ENCODE measurements at places on chromosomes 5 and 9. TPM values are rescaled to one million over a fixed set of nuclear protein-coding genes. Genes with fewer than 3 reads are reported as not detected.

The NR6A1 gene
- total RNA-seq, result 1.2 TPM

The LCN1 gene
- not detected for total RNA-seq

The CCL28 gene
- total RNA-seq, result 11.6 TPM

DNA sequence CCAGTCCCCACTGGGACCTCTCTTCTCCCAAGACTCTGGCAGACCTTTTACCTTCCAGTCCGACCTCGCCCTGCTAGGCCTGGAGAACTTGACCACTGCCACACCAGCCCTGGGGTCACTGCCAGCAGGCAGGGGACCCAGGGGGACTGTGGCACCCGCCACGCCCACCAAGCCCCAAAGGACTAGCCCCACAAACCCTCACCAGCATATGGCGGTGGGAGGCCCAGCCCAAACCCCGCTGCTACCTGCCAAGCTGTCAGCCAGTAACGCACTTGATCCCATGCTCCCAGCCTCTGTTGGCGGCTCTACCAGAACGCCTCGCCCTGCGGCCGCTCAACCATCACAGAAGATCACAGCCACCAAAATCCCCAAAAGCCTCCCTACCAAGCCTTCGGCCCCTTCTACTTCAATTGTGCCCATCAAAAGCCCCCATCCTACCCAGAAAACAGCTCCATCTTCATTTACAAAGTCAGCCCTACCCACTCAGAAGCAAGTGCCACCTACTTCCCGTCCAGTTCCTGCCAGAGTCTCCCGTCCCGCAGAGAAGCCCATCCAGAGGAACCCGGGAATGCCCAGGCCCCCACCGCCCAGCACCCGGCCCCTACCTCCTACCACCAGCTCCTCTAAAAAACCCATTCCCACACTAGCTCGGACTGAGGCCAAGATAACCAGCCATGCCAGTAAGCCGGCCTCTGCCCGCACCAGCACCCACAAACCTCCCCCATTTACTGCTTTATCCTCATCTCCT is 13.1 kb downstream of the COL27A1 start:
- no peaks in the 10 kb centered on the region for H3K36me3 ChIP-seq
- H3K27me3 ChIP-seq, result peaks cover 4% of the 10 kb centered on the region
- DNase-seq, result no peak
- no peak overlapping the region for H3K4me3 ChIP-seq
- no peak overlapping the region for H3K27ac ChIP-seq

- no peak overlapping the region for H3K27ac ChIP-seq
- no peak overlapping the region for H3K4me3 ChIP-seq
- no peaks in the 10 kb centered on the region for H3K27me3 ChIP-seq
- H3K36me3 ChIP-seq, result peaks cover 37% of the 10 kb centered on the region
Measured at GRCh38 chr9:85971731-85972130, 30.8 kb downstream of the NAA35 start.

- no peaks in the 10 kb centered on the region for H3K4me1 ChIP-seq
- H3K36me3 ChIP-seq, result no peaks in the 10 kb centered on the region
- no peak overlapping the region for H3K27ac ChIP-seq
- H3K4me3 ChIP-seq, result no peak overlapping the region
- DNase-seq, result no peak
Measured at GRCh38 chr9:123438321-123438720, 82.3 kb downstream of the CRB2 start.

The PPP3R2 gene
- not detected for total RNA-seq

DNA sequence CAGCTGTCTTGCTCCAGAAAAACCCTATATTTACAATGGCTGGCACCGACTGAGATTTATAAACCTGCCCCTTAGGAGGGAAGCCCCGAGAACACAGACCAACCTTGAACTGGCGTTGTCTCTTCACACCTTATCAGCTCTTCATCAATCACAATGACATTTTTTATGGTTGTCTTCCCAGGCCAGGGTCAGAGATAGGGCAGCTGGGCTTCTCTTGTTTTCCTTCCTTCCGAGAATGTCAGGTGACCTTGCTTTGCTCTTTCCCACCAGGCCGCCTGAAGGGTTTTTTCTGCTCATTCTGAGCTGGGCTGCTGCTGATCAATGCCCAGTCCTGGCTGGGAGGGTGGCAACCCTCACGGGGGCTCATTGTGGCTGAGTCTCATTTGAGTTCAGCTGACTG is 619.1 kb downstream of the CCDC171 start:
- H3K27ac ChIP-seq, result no peak overlapping the region
- DNase-seq, result no peak
- no peaks in the 10 kb centered on the region for H3K4me1 ChIP-seq
- no peak overlapping the region for H3K4me3 ChIP-seq
- H3K27me3 ChIP-seq, result no peaks in the 10 kb centered on the region

- peak; percentile 19 for DNase-seq
- H3K4me1 ChIP-seq, result no peaks in the 10 kb centered on the region
- no peak overlapping the region for H3K4me3 ChIP-seq
- peaks cover 3% of the 10 kb centered on the region for H3K36me3 ChIP-seq
- H3K27me3 ChIP-seq, result peaks cover 7% of the 10 kb centered on the region
- no peak overlapping the region for H3K27ac ChIP-seq
Measured at GRCh38 chr9:93686127-93686879, 109.9 kb downstream of the PHF2 start.

GRCh38 chr9:35903049-35903448 is 3.0 kb upstream of the HRCT1 start:
- H3K4me1 ChIP-seq, result peaks cover 2% of the 10 kb centered on the region
- H3K27me3 ChIP-seq, result peaks cover 23% of the 10 kb centered on the region

DNA sequence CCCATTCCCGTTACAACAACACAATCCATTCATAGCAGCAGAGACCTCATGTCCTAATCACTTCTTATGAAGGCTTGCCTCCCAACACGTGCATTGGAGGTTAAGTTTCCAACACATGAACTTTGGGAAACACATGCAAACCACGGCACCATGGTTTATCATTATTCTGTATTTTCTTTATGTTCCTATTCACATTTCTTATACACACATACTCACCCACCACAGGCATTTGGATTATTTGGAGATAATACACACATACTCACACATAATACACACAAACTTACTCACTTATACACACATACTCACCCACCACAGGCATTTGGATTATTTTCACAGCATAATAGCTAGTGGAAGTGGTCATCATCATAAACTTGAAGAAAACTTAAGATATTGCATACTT is 75.6 kb downstream of the C7 start:
- no peaks in the 10 kb centered on the region for H3K36me3 ChIP-seq
- DNase-seq, result no peak
- no peak overlapping the region for H3K27ac ChIP-seq
- H3K27me3 ChIP-seq, result no peaks in the 10 kb centered on the region
- no peaks in the 10 kb centered on the region for H3K4me1 ChIP-seq

The SLC2A6 gene
- 5.5 TPM for total RNA-seq

DNA sequence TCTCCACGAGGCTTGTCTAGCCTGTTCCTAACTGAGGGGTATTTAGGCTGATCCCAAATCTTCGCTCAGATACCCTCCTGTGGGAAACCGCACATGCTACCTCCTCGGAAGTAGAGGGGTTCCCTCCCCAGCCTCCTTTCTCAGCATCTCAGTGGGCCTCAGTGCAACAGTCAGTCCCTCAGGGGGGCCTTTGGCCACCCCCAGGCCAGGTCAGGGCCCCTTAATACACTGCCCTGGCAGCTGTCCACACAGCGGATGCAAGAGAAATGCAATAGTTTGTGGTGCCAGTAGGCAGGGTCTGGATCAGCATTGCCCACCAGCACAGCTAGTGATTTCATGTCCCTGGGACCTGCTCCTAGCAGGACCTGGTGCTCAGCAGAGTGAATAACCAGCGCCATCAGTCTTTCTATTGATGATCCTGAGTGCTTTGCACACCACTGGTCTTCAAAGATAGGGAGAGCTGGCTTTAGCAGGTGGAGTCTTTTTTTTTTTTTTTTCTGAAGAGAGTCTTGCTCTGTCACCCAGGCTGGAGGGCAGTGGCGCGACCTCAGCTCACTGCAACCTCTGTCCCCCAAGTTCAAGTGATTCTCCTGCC is 7.5 kb downstream of the PLPP7 start:
- no peaks in the 10 kb centered on the region for H3K27me3 ChIP-seq
- no peaks in the 10 kb centered on the region for H3K36me3 ChIP-seq
- no peak overlapping the region for H3K4me3 ChIP-seq
- no peaks in the 10 kb centered on the region for H3K4me1 ChIP-seq
- DNase-seq, result no peak
- no peak overlapping the region for H3K27ac ChIP-seq

DNA sequence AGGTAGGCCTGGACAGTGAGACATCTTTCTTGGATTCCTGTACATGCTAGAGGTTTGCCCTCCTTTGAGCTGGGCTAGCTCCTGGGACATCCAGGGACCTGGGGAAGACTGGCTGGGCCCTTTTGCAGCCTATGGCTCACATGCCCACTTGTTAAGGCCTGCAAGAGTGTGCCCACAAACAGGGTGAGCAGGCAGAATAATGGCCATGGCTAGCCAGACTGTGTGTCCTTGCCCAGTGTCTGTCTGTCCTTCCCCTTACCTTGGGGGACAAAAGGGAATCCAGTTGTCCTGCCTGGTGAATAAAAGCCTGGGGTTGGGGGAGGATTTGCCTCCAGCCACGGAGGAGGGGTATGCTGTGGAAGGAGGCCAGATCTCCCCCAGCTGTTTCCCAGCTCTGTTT is 13.0 kb upstream of the CXXC5 start:
- no peaks in the 10 kb centered on the region for H3K27me3 ChIP-seq
- H3K27ac ChIP-seq, result peak overlapping the region; percentile 91
- H3K4me1 ChIP-seq, result peaks cover 58% of the 10 kb centered on the region
- DNase-seq, result no peak
- peaks cover 7% of the 10 kb centered on the region for H3K36me3 ChIP-seq
- no peak overlapping the region for H3K4me3 ChIP-seq

DNA sequence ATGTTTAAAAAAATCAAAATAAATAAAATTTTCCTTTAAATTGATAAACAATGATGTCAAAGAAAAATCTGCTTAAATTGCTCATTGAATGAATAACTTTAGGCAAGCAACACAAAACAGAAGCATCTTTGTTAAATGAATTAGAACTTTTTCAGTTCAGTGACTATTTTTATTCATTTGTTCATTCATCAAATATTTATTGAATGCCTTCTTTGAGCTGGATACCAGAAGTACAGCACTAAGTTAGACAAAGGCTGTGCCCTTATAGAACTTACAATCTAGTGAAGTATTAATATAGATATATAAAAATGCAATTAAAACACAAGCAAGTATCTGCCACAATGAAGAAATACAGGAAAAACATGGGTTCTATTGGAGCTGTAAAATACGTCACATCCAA is 10.8 kb downstream of the FNIP1 start:
- no peak overlapping the region for H3K4me3 ChIP-seq
- no peak overlapping the region for H3K27ac ChIP-seq
- no peak for DNase-seq
- H3K4me1 ChIP-seq, result peaks cover 16% of the 10 kb centered on the region
- H3K36me3 ChIP-seq, result peaks cover 32% of the 10 kb centered on the region

DNA sequence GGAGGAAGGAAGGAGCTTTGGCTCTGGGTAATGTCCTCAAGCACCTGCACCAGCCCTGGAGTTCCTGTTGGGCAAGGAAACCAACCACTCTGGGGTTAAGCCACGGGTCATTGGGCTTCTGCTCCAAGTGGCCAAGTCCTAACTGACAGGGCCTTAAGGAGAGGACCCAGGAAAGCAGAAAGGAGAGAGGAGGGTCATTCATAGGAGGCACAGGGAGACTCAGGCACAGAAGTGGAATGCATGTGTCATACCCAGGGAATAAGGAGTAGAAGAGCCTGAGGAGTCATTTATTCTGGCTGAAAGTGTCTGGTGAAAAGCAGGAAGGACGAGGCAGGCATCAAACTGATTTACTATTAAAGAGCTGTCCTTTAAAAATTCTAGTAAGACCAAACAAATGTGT is 129.2 kb downstream of the DMRT2 start:
- H3K4me3 ChIP-seq, result no peak overlapping the region
- H3K27me3 ChIP-seq, result no peaks in the 10 kb centered on the region
- DNase-seq, result no peak
- no peaks in the 10 kb centered on the region for H3K4me1 ChIP-seq
- H3K27ac ChIP-seq, result no peak overlapping the region

DNA sequence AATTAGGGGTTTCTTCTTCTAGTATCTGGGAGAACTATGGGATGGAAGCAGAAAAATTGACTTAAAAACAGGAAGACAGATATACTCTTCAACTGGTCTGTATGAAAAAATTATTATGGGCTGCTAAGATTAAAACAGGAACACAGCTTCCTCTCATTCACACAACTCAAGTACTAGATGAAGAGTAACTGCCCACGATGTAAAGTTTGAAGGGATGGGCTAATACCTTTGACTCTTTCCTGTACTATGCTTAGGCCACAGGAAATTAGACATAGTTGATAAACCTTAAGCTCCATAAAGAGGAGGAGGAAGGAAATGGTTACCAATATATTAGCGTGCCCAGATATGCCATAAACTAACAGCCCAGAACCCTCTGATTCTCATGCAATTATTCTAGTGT is 88.6 kb downstream of the ANKRD31 start:
- DNase-seq, result no peak
- H3K27me3 ChIP-seq, result no peaks in the 10 kb centered on the region
- H3K27ac ChIP-seq, result no peak overlapping the region
- no peaks in the 10 kb centered on the region for H3K36me3 ChIP-seq
- no peak overlapping the region for H3K4me3 ChIP-seq
- no peaks in the 10 kb centered on the region for H3K4me1 ChIP-seq

The PRDM9 gene
- not detected for total RNA-seq

The PCDHGB7 gene
- total RNA-seq, result not detected

DNA sequence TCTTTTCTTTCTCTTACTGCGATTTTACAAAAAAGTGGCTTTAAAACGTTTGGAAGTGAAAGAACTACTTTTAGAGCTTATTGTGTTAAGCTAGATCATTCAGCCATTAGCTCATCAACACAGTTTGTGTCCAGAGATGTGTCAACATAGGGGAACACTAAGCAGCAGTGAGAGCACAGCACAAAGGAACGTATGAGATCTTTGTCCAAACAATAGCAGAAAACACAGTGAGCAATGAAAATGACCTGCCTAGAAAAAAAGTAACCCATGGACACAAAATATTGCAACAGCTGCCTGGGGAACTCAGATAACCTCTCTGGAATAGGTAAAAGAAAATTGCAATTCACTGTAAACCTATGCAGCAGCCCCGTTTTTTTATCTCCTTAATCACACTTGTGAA is 372.5 kb downstream of the ARHGEF28 start:
- H3K4me3 ChIP-seq, result no peak overlapping the region
- H3K27me3 ChIP-seq, result peaks cover 9% of the 10 kb centered on the region
- no peaks in the 10 kb centered on the region for H3K36me3 ChIP-seq
- H3K4me1 ChIP-seq, result no peaks in the 10 kb centered on the region
- no peak overlapping the region for H3K27ac ChIP-seq
- DNase-seq, result no peak

DNA sequence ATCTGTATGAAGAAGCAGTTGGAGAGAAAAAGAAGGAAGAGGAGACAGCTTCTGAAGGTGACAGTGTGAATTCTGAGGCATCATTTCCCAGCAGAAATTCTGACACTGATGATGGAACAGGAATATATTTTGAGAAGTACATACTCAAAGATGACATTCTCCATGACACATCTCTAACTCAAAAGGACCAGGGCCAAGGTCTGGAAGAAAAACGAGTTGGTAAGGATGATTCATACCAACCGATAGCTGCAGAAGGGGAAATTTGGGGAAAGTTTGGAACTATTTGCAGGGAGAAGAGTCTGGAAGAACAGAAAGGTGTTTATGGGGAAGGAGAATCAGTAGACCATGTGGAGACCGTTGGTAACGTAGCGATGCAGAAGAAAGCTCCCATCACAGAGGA is 48.7 kb downstream of the CMYA5 start:
- no peak for DNase-seq
- no peak overlapping the region for H3K27ac ChIP-seq
- no peak overlapping the region for H3K4me3 ChIP-seq
- peaks cover 69% of the 10 kb centered on the region for H3K27me3 ChIP-seq
- H3K4me1 ChIP-seq, result peaks cover 23% of the 10 kb centered on the region

GRCh38 chr5:9483779-9484178 is 62.1 kb downstream of the SEMA5A start:
- no peaks in the 10 kb centered on the region for H3K36me3 ChIP-seq
- H3K4me3 ChIP-seq, result no peak overlapping the region
- H3K27ac ChIP-seq, result no peak overlapping the region
- no peaks in the 10 kb centered on the region for H3K27me3 ChIP-seq

Measured in activated CD8-positive, alpha-beta memory T cell treated with anti-CD3 and anti-CD28 coated beads, Interleukin-2, amount 10 ng/mL, durations not matched to agents 7 days and 5 days (primary cell).